ENCODE measurements at places on chromosomes 16 and 17.
A peak's percentile ranks its signal among the peaks of the same experiment; 100 is the strongest.

DNA sequence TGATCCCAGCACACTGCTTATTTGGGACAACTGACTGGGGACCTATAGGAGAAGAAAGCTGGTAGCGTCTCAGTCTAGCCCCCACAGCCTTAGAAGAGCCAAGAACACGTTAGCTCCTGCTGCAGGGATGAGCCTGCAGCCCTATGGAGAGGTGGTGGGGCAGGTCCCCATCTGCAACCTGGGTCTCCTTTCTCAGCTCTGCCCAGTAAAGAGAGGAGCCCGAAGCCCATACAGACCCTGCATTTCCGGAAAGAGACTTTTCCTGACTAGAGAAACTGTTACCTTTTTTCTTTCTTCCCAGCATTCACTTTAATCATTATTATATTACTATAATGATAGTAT, 788 bp downstream of the METTL22 start:
- no peak for DNase-seq

DNA sequence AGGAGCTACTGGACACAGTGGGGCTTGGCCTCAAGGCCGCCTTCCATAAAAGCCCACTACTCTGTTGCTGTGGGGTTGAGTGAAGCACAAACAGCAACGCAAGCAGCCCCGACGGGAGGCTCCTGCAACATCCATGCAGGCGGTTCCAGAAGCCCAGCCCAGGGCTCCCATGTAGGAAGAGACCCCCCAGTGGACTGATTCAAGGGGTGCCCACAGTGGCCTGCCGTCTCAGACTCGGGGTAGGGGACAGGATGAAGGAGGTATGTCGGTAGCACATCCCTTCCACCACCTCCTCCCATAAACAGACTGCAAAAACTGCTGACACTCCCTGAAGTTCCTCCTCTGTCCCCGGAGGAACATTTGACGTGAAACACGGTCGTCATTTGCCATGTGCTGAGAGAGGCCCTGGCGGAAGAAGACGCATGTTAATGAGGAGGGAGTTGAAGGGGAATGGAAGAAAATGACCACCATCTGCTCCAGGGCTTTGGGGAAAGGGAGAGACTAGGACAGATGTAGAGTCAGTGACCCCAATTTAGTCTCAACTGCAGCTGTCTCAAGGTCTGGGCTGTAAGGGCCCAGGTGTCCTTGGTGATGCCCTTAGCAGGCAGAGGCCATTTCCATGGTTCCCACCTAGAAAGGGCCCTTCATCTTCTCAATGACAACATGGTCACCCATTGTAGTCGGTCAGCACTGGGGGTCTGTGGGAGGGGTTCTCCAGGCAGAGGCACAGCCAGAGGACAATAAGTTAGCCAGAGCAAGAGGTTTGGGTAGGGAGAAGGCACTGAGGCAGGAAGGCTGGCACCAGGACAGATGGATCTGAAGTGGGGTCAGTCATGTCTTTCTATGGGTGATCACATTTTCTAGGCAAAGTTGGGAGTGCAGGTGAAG, 200.6 kb downstream of the CPPED1 start:
- DNase-seq: no peak

- no peak for DNase-seq
Observed at GRCh38 chr17:60519795-60520194, 6.2 kb downstream of the APPBP2 start.

GRCh38 chr16:12000032-12000431, 23.5 kb downstream of the SNX29 start:
- DNase-seq: no peak

GRCh38 chr17:78557598-78558039, 19.6 kb downstream of the DNAH17 start:
- DNase-seq: no peak

- no peak for DNase-seq
Observed at GRCh38 chr17:3953542-3953941, 10.7 kb downstream of the ATP2A3 start.

DNA sequence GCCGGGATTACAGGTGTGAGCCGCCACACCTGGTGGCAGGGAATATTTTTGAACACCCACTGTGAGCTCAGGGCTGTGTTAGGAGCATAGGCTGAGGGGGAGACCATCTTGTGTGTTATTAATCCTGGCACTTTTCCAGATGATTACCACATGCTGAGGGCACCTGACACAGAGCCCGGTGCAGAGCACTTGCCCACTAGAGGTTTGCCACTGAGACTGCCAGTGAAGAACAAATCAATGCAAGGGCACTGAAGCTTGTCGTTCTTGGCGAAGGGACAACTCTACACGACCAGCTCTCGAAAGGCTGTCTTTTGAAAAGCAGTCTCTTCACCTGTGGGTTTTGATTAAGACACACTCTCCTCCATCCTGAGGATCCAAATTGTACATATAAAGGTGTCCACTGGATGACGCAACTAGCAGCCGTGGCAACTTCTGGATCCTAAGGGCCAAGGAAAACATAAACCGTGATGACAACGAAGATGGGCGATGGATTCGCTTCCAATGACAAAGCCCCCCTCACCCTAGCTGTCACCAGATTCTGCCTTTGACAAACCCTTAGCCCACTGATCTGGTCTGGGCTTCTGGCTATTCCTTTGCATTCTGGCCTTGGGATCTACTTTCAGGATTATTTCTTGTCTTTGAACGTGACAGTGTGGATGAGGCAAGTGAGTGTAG, 28.7 kb downstream of the WIPI1 start:
- no peak for DNase-seq

- no peak for DNase-seq
Observed at GRCh38 chr16:11007714-11008280, 63.4 kb downstream of the CLEC16A start.

GRCh38 chr17:69588827-69589239, 174.3 kb downstream of the MAP2K6 start:
- no peak for DNase-seq

- DNase-seq: no peak
Observed at GRCh38 chr16:27724482-27725235, 174.7 kb downstream of the KATNIP start.

DNA sequence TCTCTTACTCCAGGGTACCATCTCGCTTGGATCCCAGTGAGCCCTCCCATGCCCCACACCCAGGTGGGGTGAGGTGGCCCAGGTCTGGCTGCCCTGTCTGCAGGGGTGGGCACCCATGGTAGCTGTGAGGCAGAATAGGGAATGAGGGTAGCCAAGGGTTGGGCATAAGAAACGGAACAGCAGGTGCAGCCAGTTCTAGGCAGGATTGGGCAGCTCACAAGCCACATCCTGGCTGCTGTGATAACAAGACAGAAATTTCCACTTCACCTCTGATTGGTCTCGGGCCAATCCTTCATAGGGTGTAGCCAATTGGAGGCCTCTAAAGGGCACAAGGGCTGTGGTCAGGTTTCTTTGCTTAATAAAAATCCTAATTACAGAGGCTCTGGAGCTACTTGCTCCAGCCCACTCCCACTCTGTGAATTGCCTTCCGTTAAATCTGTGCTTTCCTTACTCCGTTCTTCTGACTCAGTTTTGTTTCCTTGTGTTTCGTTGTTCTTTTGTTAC, 1.5 kb upstream of the ARHGDIG start:
- peak; percentile 47 for DNase-seq

- DNase-seq: no peak
Observed at GRCh38 chr16:48158296-48158695, 2.5 kb upstream of the ABCC12 start.

- DNase-seq: no peak
Observed at GRCh38 chr16:50400312-50400966, 31.7 kb upstream of the BRD7 start.

DNA sequence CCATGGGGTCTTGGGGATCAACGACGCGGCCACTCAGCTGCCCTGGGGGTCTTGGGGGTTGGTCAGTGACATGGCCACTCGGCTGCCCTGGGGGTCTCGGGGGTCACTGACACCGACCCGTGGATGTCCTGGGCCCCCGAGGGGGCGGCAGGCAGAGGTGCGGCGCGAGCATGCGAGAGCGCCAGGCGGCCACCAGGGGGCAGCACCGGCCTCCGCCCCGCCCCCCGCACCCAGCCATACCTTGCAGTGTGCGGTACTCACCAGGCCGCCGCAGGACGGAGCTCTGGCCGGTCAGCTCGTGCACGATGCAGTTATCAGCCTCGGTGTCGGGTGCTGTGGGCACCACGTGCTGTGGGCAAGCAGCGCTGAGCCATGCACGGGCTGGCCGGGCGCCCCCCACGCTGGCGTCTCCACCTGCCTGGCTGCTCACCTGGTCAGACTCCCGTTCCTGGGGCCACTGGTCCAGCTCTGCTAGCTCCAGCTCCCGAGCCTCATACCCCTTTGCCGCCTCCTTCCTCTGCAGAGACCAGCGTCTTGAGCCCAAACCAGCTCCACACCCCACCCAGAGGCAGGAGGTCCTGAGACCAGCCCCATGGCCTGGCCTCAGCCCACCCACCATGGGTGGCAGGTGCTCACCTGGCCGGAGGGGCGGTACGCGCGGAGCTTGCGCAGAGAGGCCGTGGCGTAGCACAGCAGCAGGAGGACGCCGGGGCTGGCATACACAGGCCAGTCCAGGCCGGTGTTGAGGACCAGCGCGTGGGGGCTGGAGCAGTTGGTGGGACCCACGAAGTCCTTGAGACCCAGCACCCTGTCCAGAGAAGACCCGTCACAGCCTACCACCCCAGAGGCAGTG, 31.2 kb downstream of the CTU2 start:
- DNase-seq: peak; percentile 28

GRCh38 chr16:57564571-57565270, 22.3 kb downstream of the ADGRG5 start:
- DNase-seq: no peak

GRCh38 chr17:49746791-49747490, 17.0 kb downstream of the FAM117A start:
- DNase-seq: no peak

- DNase-seq: no peak
Observed at GRCh38 chr16:54954220-54954619, 23.6 kb downstream of the IRX5 start.

GRCh38 chr17:57954397-57955182, 622 bp downstream of the CUEDC1 start:
- no peak for DNase-seq

GRCh38 chr17:64291268-64291851, 28.3 kb upstream of the TEX2 start:
- DNase-seq: no peak

DNA sequence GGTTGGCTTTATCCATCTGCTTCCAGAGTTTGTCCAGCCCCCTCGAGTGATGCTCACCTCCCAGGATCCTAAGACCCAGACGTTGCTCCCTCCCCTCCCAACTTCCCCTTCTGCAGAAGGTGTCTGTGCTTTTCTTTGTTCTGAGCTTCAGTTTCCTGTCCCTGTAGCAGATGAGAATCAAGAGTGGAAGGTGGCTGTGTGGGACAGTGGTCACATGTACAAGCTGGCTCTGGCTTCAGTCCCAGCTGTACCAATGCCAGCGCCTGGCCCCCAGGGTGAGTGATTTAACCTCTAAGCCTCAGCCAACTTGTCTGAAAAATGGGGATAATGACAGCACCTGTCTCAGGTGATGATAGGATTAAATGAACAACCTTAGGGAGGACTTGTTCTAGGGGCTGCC, 7.7 kb downstream of the PRR15L start:
- DNase-seq: no peak

DNA sequence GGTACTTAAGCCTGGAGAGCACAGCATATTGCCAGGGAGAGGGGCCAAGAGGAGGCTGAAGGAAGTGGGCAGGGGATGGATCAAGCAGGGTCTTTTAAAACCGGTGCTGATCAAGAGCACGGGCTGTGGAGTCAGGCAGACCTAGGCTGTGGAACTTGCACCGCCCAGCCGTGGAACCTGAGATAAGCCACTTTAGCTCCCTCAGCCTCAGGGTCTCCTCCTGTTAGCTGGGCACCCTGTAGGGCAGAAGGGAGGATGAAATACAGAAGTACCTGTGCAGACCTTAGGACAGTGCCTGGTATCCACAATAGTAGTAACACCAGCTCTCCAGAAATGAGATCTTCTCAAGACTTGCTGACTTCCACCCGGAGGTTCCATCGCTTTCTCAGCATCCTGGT, 9.3 kb downstream of the ODAD4 start:
- no peak for DNase-seq

- peak; percentile 11 for DNase-seq
Observed at GRCh38 chr17:77235370-77235941, 94.7 kb downstream of the SEC14L1 start.

- DNase-seq: no peak
Observed at GRCh38 chr17:80832266-80832676, 159.4 kb upstream of the CHMP6 start.

DNA sequence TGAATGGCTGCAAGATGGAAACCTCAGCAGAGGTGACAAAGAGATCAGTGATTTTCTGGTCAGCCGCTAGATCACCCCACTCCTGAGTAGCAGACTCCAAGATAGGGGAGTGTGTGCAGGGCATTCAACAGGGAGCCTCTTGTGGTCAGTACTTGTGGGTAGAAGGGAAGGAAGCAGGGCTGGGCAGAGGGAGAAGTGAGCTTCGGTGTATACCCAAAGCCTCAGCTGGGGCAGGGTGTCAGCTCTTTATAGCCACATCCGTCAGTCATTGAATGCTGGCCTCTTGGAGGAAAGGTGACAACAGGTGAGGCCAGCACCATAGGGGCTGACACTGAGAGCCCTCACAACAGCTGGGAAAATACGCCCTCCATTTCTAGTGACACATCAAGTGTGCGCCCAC, 2.2 kb upstream of the SLC12A3 start:
- DNase-seq: peak; percentile 57

- no peak for DNase-seq
Observed at GRCh38 chr17:21301593-21302550, 17.4 kb downstream of the MAP2K3 start.

DNA sequence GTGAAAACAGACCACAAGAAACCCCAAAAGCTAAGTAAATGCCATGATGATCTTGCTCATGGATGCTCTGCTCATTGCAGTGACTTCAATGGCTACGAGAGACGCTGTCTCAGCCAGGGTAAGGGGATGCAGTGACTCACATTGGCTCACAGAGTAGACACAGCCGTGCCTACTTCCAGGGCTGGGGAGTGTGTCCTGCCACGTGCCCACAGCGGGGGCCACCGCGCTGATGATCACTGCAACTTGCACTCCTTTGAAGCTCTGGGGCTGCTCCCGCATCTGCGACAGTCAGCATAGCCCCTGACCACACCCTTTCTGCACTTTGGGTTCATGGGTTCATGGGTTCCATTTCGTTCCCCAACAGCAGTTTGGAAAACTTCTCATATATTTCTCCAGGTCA, 231.4 kb upstream of the RPL38 start:
- DNase-seq: no peak

Data from GDM1 (cell line).